ENCODE measurements at places on chromosomes 16 and 17.

DNA sequence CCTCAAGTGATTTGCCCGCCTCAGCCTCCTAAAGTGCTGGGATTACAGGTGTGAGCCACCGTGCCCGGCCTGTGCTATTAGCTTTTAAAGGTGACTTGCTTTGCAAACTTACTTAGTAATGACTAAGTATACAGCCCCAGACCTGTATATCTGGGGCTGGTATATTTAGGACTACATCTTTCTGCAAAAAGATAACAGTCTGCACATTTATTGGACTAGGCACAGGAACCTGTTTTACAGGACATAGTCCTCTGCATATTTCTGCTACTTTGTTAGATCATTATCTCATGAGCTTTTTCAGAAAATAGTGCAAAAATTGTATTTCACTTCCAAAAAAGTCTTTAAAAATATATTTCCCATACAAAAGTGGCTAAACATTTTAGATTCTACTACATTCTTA lies 1.3 kb downstream of the KRT24 start:
- DNase-seq = no peak

GRCh38 chr17:64154717-64155116 lies 24.8 kb upstream of the ERN1 start:
- no peak for DNase-seq

- DNase-seq = no peak
Observed at GRCh38 chr17:34532281-34533065, 46.9 kb upstream of the TMEM132E start.

DNA sequence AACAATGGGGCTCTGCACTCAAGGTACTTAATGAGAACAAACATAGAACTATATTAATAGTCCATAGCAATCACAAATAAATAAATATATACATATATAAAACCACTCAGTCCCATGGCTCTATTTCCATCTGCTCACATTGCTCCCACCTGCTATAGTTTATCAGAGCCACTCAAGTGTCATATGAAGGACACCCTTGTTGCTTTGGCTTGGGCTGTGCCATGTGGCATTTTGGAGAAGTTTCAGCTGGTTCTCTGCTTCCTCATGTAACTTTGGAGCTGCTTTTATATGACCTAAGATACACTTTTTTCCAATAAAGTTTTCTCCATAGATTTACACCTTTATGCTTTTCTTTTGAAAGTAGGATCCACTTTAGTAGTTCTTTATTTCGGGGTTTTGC lies 126.4 kb downstream of the KCNJ2 start:
- DNase-seq = no peak

GRCh38 chr17:81814748-81815645 lies 11.0 kb downstream of the GCGR start:
- no peak for DNase-seq

DNA sequence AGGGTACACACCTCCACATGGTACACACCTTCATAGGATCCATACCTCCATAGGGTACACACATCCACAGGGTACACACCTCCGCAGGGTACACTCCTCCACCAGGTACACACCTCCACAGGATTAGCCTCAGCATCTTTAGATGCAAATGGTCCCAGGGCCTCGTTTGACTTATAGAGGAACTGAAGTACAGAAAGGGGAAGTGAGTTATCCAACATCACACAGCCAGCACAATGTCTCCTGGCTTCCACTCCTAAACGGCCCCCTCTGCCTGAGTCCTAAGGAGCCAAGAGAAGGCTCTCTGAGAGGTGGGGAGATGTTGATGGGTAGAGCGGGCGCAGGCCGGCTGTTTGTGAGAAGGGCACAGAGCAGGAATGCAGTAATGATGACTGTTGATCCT lies 12.0 kb downstream of the FOXN1 start:
- no peak for DNase-seq

- no peak for DNase-seq
Observed at GRCh38 chr16:10226141-10226986, 44.1 kb upstream of the GRIN2A start.

GRCh38 chr16:65002265-65002664 lies 119.6 kb downstream of the CDH11 start:
- no peak for DNase-seq

DNA sequence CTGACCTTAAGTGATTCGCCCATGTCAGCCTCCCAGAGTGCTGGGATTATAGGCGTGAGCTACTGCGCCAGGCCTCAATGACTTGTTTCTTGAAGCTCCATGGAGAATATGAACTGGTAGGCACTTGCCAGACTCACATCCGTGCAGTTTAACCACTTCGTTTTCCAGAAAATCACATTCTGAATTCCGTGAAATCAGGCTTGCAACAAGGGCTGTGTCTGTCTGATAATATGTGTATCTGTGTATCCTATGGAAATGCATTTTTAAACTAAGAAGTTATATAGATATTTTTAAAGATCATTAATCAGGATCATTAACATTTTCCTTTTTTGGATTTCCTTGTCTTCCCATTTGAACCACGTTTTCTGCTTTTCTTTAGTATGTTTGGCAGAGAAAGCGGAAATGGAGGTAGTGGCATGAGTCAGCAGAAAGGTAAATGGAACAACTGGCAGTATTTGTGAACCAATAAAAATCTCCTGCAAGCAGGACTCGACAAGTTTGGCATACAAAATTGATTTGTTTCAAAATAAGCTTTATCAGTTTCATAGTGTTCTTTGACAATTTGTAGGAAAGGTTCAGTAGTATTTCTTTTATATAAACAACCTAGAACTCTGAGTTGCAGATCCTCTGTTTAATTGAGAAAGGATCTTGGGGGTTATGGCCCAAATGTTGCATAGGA lies 33.0 kb downstream of the USP10 start:
- DNase-seq = no peak

DNA sequence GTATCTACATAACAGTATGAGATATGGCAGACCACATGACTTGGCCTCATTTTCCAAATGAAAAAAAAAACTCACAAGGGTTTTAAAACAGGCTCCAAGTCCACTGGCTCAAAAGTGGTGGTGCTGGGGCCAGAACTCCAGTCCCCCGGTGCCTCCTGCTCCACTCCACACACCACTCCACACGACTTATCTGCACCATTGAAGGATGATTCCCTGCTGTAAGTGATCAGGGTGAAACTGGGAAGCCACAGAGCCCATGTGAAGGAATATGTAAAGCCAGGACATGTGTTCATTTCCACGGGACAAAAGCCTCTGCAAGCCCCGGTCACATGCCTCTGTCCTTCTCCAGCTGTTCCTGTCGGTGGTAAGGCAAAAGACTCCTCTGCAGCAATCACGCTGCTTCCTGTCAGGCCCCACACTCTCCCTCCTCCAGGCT lies 97.2 kb downstream of the ZNF18 start:
- no peak for DNase-seq

DNA sequence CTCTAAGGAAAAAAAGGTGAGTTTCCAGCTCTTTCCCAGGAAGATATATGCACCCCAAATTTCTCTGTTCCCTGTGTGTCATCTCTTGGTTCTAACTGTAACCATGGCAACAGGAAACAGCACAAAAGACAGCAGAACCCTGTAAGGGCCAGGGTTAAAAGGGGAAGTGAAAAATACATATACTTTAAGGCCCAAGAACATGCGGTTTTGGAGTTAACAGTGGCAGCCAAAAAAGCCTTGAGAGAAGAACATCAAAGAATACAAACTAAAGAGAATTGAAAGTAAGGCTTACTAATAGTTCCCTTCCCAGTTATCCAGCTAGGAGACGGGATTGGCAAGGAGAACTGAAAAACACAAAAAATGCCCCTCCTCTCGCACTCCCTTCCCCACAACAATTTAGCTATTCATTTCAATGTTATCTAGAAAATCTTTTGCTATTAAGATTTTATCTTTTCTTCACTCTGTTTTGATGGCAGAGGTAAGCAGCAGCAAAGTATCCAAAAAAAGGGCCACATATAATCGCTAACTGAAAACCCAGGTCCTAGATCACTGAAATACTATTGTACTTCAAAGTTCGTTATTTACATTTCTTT lies 1.5 kb downstream of the SPOP start:
- DNase-seq = no peak

GRCh38 chr17:17860766-17861107 lies 24.0 kb upstream of the SREBF1 start:
- DNase-seq = no peak

- no peak for DNase-seq
Observed at GRCh38 chr16:78257376-78257728, 157.9 kb downstream of the WWOX start.

- DNase-seq = no peak
Observed at GRCh38 chr16:21997697-21998480, 3.0 kb downstream of the PDZD9 start.

DNA sequence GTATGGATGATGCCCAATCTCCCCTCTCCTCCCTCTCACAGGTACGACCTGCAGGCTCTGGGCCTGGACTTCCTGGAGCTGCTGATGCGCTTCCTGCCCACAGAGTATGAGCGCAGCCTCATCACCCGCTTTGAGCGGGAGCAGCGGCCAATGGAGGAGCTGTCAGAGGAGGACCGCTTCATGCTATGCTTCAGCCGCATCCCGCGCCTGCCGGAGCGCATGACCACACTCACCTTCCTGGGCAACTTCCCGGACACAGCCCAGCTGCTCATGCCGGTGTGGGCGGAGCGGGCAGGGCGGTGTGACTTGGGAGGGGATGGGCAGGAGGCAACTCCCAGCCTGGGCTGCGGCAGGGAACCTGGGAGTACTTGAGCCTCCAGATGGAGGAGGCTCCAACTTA lies 18.1 kb downstream of the SPATA32 start:
- DNase-seq = no peak

DNA sequence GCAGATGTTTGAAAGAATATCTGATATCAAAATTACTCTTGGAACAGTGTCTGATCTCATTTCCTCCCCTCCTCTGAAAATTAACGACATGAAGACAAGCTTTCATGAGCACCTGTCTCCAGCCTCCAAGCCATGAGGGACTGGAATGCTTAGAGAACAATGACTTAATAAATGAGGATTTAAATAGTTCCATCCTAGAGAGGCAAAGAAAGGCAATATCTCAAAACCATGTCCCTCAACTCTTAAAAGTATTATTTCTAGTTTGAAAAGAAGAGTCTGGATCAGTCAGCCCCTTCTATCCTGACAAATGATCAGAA lies 137.5 kb downstream of the ANKFN1 start:
- no peak for DNase-seq

DNA sequence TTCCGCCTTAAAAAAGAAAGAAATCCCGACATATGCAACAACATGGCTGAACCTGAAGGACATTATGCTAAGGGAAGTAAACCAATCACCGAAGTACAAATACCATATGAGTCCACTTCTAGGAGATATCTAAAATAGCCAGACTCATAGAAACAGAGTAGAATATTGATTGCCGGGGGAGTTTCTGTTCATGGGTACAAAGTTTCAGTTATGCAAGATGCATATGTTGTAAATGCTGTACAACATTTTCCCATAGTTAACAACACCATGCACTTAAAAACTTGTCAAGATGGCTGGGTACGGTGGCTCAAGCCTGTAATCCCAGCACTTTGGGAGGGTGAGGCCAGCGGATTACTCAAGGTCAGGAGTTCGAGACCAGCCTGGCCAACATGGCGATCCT lies 251.5 kb upstream of the EEF2KMT start:
- no peak for DNase-seq

GRCh38 chr16:31880322-31880979 lies 6.8 kb downstream of the ZNF267 start:
- DNase-seq = no peak

- no peak for DNase-seq
Observed at GRCh38 chr17:12736526-12736925, 52.8 kb upstream of the ARHGAP44 start.

DNA sequence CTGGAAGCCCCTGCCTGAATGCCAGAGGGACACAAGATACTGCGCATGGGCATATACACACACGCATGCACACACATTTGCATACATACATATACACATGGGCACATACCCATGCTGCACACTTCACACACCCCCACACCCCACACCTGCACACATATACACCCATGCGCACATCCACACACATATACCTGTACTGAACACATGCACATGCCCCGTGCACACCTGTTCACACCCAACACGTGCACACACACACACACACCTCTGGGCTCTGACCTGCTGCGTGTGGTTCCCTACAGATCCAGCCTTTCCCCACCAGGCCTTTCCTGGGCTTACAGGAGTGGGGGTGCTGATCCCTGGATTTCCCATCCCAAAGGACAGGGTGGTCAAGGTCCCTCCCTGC lies 6.3 kb downstream of the SPPL2C start:
- no peak for DNase-seq

DNA sequence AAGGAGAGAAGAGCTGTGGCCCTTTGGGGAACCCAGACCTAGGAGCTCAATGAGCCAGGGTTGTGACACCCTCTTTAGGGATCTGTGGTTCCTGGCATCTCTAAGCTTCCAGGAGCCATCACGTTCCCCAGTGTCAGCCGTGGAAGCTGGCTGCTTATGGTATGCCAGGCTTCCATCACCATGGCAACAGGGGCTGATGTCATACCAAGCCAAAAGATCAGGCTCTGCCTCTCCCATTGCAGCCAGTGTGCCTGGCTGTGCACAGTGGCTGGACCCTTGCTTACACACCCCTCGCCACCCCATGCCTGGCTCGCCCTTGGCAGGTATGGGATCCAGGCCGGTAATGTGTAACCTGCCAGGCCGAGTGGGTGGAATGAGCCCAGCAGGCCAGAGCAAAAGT lies 91.1 kb downstream of the SSH2 start:
- no peak for DNase-seq

GRCh38 chr17:39236450-39236927 lies 10.7 kb upstream of the STAC2 start:
- DNase-seq = no peak

GRCh38 chr16:21338537-21339268 lies 60.6 kb upstream of the CRYM start:
- no peak for DNase-seq

DNA sequence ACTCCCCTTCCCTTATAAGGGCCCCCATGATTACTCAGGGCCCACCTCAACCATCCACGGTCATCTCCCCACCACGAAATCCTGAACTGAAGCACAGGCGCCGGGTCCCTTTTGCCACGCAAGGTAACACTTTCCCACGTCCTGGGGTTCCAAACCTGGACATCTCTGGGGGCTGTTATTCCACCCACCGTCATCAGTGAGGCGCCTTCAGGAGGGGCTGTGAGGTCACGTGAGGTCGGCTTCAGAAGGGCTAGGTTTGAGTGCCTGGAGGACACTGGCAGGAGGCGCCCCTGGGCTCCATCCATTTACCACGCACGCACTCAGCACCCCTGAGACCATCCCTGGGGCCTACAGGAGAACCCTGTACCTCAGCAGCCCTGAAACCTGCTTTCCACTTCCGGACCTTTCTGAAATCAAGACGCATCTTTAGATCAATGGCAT lies 4.1 kb downstream of the CD2BP2 start:
- no peak for DNase-seq

DNA sequence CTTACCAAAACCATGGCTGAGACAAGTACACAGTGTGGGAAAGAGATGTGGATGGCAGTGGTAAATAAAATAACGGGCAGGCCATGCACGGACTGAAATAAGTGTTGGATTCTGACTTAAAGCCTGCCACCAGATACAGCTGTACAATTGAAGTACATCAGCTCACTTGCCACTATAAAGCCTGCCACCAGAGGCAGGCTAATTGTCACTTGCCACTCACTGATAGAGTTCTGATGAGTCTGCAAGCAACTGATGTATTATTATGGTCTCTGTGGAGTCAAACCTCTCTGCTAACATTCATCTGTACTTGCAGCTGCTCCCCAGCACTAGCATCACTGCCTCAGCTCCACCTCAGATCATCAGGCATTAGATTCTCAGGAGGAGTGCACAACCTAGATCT lies 93.0 kb downstream of the CYTH1 start:
- no peak for DNase-seq

- DNase-seq = no peak
Observed at GRCh38 chr17:73625991-73626673, 18.1 kb downstream of the SDK2 start.

- no peak for DNase-seq
Observed at GRCh38 chr17:48800626-48801217, 16.3 kb downstream of the TTLL6 start.
